ENCODE measurements at places on chromosomes 7 and 10.

DNA sequence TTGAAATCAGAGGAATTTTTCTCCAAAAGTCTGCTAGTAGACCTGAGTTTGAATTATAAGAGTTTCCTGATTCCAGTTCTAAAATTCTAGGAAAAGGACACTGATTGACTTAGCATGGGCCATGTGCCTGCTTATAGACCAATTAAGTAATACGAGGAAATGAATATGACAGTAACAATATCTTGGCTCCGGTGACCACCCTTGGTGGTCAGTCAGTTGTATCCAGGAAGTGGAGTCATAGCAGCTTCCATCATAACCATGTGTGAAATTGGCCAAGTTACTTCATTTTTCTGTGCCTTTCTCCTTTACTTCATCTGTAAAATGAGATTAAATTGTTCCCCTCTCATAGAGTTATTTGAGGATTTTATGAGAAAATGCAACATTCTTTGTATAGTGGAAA, 66.9 kb downstream of the MTPAP start:
- no peak for DNase-seq

- no peak for DNase-seq
Measured at GRCh38 chr7:118602090-118602489, 377.6 kb downstream of the ANKRD7 start.

DNA sequence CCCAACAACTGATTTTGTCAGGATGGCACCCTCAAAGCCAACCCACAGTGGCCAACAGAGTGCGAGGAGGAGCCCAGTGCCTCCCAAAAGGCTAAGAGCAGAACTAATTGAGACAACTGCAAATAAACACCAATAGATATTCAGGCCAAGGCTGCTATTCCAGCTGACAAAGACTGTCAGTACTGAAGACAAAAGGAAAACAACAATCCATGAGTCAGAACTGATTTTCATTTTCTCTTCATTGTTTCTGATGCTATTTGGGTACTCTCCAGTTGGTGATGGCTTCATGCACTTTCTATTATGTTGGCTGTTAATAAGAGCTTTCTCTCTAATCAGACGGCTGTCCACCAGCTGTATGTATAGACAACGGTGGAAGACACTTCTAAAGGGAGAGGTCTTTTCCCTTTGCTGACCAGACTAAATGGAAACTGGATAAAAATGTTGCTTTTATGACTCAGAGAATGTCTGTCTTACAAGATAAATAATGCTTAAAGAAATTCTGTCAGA, 515.9 kb downstream of the PARD3 start:
- DNase-seq: no peak

DNA sequence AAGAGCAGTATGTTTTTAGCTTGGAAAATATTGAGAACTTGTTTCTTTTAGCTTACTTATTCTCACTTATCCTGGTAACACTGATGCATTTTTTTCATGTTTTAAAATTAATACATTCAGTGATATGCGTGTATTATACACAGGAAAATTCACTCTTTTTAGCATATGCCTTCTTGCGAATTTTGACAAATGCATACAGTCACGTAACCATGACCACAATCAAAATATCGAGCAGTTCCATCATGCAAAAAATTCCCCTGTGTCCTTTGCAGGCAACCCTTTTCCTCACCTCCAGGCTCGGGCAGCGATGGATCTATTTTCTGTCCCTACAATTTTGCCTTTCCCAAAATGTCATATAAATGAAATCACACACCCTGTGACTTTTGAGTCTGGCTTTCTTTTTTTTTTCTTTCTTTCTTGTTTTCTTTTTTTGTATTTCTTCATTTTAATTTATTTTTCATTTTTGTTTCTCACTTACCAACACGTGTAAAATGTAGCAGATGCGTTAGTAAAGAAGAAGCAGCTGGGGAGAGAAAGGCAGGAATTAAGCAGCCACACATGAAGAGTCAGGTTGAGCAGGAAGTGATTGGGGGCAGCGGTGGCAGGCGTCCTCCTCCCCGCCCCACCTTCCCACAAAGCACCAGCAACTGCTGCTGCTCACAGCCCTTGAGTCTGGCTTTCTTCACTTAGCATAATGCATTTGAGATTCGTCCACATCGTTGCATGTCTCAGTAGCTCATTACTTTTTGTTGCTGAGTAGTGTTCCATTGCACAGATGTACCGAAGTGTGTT, 29.9 kb downstream of the ADRB1 start:
- no peak for DNase-seq

DNA sequence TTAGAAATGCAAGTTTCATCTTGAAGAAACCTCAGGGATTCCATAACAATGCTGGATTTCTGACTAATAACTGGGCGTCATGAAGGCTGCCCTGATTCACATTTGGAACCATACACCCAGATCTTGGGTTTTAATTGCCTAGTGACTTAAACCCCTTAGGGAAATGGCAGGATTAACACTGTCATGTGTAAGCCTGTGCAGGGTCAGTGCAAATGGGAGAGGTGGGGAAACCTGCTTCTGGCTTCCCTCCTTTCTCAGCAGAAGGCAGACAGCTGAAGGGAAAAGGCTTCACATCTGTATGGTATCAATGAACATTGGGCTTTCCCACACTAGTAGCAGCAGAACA, 364.2 kb downstream of the ANKRD30A start:
- no peak for DNase-seq

GRCh38 chr10:47337310-47337709, 10.9 kb upstream of the RBP3 start:
- no peak for DNase-seq

- no peak for DNase-seq
Measured at GRCh38 chr7:74362266-74362665, 73.1 kb downstream of the CLIP2 start.

GRCh38 chr7:92669616-92670165, 79.5 kb upstream of the FAM133B start:
- DNase-seq: no peak

DNA sequence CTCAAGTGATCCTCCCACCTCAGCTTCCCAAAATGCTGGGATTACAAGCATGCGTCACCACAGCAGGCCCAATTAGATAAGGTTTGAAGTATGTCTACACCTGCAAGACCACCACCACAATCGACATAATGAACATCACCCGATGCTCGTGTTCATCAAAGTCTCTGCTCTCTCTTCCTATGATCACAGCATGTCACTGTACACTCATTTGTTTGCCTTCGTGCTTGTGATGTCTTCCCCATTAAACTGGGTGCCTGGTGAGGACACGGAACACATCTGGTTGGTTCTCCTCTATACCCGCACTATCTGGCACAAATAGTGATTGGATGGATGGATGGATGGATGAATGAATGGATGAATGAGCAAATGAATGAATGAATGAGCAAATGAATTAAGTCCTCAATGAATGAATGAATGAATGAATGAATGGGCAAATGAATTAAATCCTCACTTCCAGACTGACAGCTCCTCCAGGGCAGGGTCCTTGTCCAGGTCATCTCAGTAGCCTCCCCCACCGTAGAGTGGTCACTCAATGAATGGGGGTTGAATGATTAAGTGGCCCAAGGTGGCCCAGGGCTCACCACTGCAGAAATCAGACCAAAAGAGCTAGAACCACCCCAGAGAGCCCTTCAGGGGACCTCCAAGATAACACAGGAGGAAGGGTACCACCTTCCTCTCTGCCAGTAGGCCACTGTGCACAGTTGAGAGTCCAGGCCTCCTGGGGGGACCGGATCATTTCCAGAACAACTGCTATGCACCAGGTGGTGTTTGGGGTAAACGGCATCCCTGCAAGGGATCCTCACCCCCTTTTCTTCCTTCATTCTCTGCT, 101.9 kb upstream of the TNRC18 start:
- DNase-seq: no peak

- DNase-seq: no peak
Measured at GRCh38 chr7:31476073-31476745, 37.7 kb upstream of the ITPRID1 start.

DNA sequence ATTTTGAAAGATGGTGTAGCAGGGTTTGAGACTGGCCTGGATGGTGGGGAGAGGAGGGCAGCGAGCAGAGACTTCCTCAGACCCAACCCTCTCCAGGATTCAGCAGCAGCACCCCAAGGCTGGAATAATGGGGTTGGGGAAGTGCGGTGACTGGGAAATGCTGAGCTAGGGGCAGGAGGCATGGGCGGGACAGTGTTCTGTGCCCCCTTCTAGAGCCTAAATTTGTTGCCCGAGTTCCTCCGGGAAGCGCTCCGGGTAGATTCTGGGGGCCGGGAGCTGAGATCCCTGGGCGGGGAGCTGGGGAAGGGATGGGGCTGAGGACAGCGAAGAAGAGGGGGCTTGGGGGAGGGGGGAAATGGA, at the start of gene CHAT:
Gene CHAT (plus strand): TSS at position 156 of the 360 bp plus-strand sequence. CDS start 153 bp downstream, at position 309.
- DNase-seq: no peak

- no peak for DNase-seq
Measured at GRCh38 chr10:33136781-33137180, 178.8 kb upstream of the ITGB1 start.

GRCh38 chr10:45518741-45519140, 144.7 kb downstream of the ALOX5 start:
- DNase-seq: no peak

GRCh38 chr10:47354165-47354564, 6.0 kb downstream of the RBP3 start:
- no peak for DNase-seq

DNA sequence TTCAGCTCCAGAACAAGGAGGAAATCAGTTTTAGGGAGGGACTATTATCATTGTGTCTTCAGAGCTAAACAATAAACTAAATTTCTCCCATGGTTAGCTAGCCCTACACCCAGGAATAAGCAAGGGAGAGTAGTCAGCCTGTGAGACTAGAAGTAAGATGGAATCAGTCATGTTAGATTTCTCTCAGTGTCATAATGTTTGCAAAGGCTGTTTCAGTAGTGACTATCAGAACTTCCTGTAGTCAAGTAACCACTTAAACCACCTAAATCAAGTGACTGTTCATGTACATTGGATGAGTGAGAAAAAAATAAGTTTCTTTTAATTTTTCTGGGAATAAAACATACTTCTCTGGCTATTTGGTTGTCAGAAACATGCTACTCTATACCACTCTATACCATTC, 121.6 kb downstream of the KCND2 start:
- no peak for DNase-seq

GRCh38 chr10:115827231-115828009, 445.6 kb downstream of the GFRA1 start:
- no peak for DNase-seq

DNA sequence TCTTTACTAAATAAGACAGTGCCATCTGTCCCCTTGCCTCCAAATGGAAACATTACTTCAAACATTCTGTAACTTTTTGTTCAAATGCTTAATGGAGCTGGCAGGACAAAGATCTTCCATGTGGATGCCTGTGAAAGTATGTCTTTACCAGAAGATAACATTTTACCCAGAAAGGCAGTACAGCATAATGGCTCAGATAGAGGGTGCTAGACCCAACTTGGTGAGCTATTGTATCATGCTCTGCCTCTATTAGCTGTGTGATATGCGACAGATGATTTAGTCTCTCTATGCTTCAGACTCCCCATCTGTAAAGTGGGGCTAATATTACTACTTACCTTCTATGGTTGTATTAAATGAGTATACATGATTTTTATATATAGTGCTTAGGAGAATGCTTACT, 8.8 kb upstream of the SMKR1 start:
- DNase-seq: no peak

GRCh38 chr7:71470830-71471229, 338.9 kb downstream of the GALNT17 start:
- DNase-seq: no peak

DNA sequence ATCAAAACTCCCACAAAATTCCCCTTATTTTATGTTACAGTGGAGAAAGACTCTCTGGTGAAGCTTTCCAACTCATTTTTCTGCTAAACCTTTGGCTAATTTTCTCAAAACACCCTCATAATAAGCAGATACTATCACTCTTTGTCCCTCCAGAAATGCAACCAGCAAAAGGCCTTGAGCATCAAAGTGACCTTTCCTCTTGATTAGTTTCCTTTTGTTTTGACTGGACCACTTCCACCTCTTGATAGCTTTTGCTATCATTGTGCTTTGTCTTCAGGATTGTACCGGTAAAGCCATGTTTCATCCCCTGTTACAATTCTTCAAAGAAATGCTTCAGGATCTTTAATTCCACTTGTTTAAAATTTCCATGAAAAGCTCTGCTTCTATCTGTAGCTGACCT, 115.1 kb upstream of the SLC13A1 start:
- no peak for DNase-seq

- DNase-seq: no peak
Measured at GRCh38 chr10:30155401-30155800, 96.0 kb upstream of the JCAD start.

DNA sequence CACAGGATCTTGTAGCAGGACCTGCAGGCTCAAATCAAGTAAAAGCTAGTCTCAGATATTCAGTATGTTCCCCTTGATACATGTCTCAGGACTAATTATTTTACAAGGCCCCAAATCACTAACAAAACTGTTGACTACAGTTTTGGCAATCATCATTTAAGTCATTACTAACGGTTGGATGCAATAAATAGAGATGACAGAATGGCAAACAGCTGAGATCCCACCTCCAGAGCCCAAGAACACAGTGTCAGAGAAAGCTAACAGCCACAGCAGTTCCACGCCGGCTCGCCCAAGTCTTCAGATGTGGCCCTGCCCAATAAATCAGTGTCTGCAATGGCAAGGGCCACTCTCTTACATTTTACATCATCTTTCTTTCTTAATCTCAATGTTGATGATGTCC, 87.6 kb downstream of the CTBP2 start:
- DNase-seq: no peak

- no peak for DNase-seq
Measured at GRCh38 chr7:55286666-55287065, 78.5 kb upstream of the LANCL2 start.

- DNase-seq: no peak
Measured at GRCh38 chr7:38306914-38307313, 33.5 kb upstream of the TARP start.

GRCh38 chr10:107898392-107898791, 733.9 kb upstream of the SORCS1 start:
- DNase-seq: no peak

DNA sequence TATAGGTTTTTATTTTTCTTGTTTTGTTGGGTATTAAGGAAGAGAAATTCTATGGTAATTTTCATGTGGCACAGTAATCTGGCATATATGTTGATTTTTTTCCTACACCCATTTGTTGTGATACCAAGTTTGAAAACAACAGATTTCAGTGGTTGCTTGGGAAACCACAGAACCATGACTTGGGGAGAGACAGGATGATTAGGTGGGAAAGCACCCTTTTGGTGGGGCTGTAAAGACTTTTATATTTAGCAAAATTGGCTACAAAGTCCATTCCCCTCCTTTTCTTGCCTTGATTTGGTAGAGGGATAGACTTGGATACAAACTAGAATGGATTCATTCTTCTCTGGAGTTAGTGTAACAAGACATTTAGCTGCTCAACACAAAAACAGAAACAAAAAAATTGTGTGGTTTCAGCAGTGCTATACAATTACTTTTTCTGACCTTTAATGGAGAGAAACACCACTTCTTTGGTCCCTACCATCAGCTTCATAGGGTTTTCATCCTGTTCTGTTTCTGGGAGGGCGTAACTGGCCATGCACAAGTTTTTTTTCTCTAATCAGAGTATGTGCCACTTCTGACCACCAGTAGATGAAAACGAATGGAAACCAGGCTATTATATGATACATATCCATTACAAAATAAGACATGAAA, 52.7 kb downstream of the FIGNL1 start:
- no peak for DNase-seq

GRCh38 chr7:117986645-117987269, 113.5 kb upstream of the CTTNBP2 start:
- DNase-seq: no peak

All from stimulated activated CD8-positive, alpha-beta memory T cell treated with anti-CD3 and anti-CD28 coated beads, Interleukin-15, amount 100 ng/mL, for 1 hour (primary cell).